ENCODE measurements at places on chromosomes 1 and 21.

- DNase-seq = no peak
These were observed 60.9 kb downstream of the IL23R start for GRCh38 chr1:67227196-67227595.

DNA sequence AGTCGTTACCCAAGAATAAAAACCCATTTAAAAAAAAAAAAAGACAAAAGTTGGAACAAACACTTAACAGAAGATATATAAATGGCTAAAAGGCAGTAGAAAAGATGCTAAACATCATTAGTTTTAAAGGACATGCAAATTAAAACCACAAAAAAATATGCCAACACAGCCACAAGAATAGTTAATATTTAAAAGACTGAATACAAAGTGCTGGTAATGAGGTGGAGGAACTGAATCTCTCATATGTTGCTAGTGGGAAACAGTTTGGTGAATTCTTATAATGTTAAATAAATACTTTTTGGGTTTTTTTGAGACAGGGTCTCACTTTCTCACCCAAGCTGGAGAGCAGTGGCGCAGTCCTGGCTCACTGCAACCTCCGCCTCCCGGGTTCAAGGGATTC is 10.0 kb downstream of the LRRC40 start:
- DNase-seq = no peak

DNA sequence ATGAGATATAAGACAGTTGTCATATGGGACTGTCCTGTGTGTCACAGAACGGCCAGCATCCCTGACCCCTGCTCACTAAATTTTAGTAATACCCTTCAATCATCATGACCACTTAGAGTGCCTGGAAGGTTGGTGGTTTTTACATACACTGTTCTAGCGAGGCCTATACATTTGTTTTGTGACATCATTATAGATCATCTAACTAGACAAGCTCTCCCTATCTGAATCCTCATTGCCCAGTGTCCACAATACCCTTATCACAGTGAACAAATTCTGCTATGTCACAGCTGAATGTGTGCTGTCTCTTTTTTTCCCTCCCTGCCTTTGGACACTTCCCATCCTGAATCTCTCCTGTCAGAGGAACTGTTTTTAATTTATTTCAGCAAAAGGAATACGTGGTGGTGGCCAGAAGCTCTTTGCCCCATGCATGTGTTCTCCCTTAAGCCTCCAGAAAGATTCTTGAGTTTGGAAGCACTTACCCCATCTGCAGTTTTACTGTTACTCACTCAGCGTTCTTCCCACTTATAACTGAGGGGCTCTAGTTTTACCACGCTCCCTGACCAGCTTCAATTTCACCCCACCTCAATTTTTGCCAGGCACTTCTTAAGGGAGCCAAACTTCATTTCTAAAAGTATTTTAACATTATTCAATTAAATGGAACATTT is 70.3 kb downstream of the OLFML2B start:
- DNase-seq = no peak

GRCh38 chr21:39774227-39774626 is 29.2 kb downstream of the IGSF5 start:
- no peak for DNase-seq

DNA sequence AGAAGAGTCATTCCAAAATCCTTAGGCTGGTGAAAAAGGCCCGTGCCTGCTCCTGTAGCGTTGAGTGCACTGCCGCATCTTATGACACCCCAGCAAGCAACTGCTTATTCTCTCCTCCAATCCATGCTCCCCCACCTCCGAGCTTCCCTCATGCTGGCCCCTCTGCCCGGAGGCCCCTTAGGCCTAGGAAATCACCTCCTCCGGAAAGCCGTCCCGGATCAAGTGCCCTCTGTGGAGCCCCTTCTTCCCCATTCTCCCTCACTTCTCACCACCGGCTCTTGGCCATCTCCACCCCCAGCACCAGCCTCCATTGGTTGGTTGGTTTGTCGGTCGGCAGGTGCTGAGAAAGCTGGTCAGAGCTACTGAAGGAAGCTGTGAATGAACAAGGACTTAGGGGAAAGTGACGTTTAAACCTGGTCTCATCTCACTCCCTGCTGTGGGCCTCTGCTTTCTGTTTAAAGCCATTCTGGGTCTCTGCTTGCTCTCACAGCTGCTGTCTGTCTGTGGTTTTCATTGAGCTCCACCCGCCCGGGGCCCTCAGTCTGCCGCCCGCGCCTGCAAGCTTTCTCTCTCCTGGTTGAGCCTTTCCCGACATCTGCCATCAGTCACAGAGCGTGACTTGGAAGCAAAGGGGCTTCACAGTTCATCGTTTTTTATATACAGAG is 122.2 kb downstream of the KCNN3 start:
- DNase-seq = no peak

- no peak for DNase-seq
These were observed 522.7 kb downstream of the NUF2 start for GRCh38 chr1:163844459-163844858.

DNA sequence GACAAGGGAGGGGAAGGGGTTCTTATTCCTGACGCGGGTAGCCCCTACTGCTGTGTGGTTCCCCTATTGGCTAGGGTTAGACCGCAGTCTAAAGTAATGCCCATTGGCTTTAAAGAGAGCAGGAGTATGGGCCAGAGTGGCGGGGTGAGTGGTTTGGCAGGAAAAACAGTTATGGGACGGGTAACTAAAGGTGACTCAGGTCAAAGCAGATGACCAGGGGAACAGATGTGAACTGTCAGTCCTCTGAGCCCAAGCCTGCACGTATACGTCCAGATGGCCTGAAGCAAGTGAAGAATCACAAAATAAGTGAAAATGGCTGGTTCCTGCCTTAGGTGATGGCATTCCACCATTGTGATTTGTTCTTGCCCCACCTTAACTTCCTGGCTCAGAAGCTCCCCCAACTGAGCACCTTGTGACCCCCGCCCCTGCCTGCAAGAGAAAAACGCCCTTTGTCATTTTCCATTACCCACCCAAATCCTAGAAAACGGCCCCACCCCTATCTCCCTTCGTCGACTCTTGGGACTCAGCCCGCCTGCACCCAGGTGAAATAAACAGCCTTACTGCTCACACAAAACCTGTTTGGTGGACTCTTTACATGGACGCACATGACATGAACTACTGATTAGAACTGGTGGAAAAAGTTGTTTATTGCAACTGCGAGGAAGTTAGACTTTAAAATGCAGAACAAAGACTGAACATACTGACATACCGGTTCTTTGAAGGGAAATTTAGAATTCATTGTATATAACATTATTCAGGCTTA is 758 bp upstream of the ATAD3B start:
- DNase-seq = no peak

- DNase-seq = no peak
These were observed 33.7 kb upstream of the DMBX1 start for GRCh38 chr1:46455951-46456350.

- DNase-seq = no peak
These were observed 118.3 kb downstream of the CNIH3 start for GRCh38 chr1:224734261-224734935.

- DNase-seq = peak; percentile 31
These were observed 32.9 kb downstream of the DUSP10 start for GRCh38 chr1:221708987-221709386.

GRCh38 chr1:51675177-51675780 is 58.4 kb downstream of the OSBPL9 start:
- DNase-seq = no peak

GRCh38 chr1:45802343-45803298 is 791 bp upstream of the MAST2 start:
- no peak for DNase-seq

- DNase-seq = no peak
These were observed 142.5 kb downstream of the DAB1 start for GRCh38 chr1:57281324-57281723.
